ENCODE measurements at places on chromosomes 2 and 18.

GRCh38 chr2:149787206-149787605, 199.6 kb upstream of the MMADHC start:
- no peak for DNase-seq

DNA sequence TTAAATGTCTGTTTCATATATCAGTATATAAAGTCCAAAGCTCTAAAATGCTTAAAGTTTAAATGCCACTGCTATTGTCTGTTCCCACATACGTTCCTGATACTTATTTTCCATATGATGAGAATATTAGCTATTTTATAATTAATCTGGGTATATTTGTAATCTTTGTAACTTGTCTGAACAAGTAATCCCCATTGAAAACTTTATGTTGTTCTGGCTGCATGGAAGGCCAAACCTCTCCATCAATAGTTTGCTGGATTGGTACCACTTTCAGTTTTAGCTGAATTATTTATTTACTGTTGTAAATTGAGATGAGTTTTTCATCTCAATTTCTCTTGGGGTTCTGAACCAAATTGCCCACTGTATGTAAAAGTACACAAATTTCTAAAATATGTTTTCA, 1.5 kb downstream of the MBD5 start:
- no peak for DNase-seq

DNA sequence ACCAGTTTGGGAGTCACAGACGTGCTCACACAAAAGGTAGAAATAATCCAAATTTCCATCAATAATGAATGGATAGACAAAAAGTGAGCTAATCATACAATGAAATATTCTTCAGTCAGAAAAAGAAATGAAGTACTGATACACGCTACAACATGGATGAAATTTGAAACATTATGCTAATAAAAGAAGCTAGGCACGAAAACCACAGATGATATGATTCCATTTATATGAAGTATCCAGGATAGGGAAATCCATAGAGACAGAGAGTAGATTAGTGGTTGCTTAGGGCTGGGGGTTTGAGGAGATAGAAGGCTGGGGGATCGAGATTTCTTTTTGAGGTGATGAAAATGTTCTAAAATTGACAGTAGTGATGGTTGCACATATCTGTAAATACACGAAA, 43.0 kb upstream of the ATP6V1B1 start:
- no peak for DNase-seq

- DNase-seq, result no peak
Observed at GRCh38 chr2:128354726-128355470, 36.2 kb upstream of the HS6ST1 start.

DNA sequence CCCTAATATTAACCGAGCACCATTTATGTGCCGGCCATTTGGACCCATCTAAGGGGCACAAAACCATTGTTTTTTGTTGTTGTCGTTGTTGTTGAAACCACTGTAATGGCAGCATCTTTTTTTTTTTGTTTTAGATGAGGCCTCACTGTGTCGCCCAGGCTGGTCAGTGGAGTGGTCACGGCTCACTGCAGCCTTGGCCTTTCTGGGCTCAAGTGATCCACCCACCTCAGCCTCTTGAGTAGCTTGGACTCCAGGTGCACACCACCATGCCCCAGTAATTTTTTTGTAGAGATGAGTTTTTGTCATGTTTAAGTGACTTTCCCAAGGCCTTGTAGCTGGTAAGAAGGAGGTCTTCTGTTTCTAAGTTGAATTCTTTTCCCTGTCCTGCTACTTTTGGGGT, 33.0 kb downstream of the ASAP2 start:
- DNase-seq, result no peak

DNA sequence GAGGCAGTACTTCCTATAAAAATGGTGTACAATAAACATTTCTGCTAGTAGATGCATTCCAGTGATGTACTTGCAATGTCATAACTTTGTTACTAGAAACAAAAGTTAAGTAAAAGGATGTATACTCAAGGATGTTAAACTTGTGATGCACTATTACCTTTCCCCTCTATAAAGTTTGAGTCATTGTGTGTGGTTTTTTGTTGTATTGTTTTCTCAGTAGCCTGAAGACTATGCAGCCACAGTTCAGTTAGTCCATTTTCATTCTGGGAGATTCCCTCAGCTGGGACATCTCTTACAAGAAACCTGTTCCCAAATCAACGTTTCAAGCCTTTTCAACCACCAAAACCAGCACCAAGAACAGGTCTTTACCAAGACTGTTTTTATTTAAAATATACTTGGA, 5.6 kb downstream of the ATP5MC3 start:
- DNase-seq, result no peak

DNA sequence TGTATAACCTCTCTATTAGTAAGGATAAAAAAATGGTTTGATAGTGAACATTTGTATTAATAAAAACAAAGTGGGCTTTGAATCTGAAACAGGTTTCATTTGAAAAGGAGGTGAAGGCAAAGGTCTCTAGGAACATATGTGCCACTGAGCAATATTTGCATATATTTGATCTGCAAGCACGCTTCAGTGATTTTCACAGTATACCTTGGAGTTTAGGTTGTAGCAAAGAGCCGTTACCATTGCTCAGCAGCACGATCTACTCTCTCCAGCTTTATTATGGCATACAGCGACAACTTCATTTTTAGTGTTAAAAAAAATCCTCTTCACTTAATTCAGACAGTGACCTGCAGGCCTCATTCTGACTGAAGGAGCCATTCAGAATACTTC, 75.8 kb upstream of the ZEB2 start:
- DNase-seq, result no peak

All from activated CD4-positive, alpha-beta T cell treated with anti-CD3 and anti-CD28 coated beads, Interleukin-2, amount 50 U/mL, for 4 hours (primary cell).